ENCODE measurements at places on chromosomes 12 and 14.

- no peak for DNase-seq
Measured at GRCh38 chr12:12986775-12987331, 13.2 kb downstream of the HEBP1 start.

- no peak for DNase-seq
Measured at GRCh38 chr12:96193725-96194575, at the start of gene ELK3. Gene ELK3, plus strand, starts transcription at chr12:96194375.

- DNase-seq = no peak
Measured at GRCh38 chr12:65279369-65280112, 1.1 kb downstream of the MSRB3 start.

- no peak for DNase-seq
Measured at GRCh38 chr12:122062832-122063693, 15.5 kb upstream of the MLXIP start.

DNA sequence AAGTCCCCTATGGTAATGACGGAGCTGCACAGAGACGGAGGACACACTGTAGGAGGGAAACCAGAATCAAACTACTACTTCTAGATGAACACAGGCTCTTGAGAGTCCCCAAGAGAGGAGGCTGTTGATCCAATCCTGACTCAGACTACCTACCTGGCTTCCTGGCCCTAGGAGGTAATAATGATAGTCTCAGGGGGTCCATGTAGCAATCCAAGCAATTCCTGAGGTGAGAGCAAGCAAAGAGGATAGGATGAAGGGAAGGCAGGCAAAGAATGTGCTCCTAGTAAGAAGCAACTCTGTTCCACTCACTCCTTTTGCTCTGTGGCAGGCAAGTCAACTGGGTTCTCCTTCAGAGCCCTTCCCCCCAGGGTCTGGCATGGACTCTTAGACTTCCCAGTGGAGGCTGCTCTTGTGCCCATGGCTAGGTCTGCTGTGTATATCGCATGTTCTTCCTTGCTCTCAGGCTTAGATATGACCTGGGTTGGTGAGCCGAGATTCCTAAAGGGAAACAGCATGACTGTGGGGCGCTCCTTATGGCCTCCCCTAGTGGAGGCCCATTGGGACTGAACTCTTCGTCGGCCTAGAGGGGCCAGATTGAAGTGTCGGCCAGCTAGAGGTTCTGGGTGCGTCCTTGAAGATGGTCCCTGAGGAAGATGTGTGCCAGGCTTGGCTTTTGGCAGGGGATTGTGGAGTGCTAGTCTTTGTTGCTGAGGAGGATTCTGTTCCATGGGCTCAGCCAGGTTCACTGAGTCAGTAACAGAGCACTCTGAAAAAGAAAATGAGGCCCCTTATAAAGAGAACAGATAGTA lies 2.1 kb downstream of the TINF2 start:
- no peak for DNase-seq

GRCh38 chr12:91777268-91777992 lies 368.2 kb downstream of the BTG1 start:
- DNase-seq = no peak

DNA sequence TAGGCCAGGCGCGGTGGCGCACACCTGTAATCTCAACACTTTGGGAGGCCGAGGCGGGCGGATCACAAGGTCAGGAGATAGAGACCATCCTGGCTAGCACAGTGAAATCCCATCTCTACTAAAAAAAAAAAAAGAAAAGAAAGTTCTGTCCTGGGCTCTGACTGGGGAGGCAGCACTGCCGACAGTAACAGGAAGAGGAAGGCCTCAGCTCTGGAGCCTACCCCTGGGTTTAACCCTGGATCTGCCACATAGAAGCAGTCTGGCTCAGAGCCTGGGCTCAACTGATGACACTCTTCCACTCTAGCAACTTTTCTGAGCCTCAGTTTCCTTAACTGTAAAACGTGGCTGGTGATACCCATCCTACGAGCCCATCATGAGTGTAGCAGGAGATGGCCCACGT lies 60.5 kb downstream of the ACTN1 start:
- DNase-seq = no peak

DNA sequence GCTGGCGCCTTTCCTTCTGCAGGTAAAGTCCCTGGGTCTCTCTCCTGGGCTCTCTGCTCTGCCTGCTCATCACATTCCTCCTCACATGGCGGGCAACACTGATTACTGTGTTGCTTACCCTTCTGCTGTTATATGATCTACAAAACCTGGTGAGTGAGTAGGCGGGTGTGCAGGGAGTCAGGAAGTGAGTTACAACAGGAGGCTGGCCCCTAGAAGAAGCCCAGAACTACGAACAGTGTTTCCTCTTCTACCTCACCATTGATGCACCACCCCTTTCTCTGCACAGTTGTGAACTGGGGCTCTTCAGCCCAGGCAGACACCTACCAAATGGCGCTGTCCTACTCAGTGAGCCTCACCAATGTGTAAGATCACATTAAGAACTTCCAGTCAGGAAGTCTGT lies 4.9 kb upstream of the KLHL33 start:
- DNase-seq = no peak

DNA sequence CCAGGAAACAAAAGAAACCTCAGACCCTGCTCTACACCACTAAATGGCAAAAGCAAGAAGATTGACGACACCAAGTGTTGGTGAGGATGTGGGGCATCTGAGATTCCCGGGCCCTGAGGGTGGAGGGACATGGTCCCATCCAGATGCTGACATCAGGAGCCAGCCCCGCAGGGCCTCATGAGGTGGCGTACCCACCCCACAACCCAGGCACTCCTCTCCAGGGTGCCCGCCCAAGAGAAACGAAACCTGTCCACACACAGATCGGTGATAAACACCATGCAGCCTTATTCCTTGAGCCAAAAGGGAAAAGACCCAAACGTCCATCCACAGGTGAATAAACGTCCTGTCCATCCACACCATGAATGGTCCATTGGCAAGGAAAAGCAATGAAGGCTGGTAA lies 54.8 kb upstream of the C14orf180 start:
- DNase-seq = no peak

GRCh38 chr12:113069751-113070116 lies 13.2 kb downstream of the DTX1 start:
- DNase-seq = no peak

DNA sequence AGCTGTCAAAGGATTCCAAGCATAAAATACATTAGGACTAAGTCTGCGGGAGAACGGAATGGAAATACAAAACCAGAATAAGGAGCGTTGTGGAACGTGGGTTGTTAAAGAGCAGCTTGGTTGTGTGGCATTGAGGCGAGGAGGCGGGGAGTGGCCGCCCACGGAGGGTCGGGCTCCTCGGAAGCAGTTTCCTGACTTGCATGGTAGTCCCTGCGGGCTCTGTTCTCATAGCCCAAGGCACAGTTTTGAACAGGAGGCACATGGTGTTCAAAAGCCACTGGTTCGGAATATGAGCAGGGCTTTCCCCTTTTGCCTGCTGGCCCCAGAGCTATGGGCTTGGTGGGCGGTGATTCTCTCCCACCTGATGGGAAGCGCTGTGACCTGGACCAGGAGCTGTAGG lies 12.2 kb downstream of the DDX51 start:
- DNase-seq = no peak

DNA sequence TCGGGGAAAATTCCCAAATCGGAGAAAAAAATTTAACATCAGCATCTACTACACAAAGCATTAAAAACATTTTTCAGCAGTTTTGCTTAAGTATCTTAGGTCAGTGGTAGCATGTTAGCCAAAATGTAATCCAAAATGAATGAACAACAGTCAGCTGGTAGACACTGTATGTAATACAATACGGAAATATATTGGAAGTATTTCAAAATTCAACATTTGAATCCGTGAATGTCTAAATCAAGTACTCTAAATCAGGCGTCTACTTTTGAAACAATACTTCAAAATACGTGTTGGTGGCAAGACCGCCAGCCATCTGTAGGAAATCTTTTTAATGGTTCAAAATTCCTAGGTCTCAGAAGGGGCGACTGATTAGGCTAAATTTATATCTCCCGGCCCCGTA lies 1.1 kb downstream of the SCAF11 start:
- no peak for DNase-seq

- DNase-seq = peak; percentile 98
Measured at GRCh38 chr12:124422570-124423523, 128.0 kb downstream of the RFLNA start.

GRCh38 chr12:95820096-95820703 lies 29.6 kb upstream of the NTN4 start:
- DNase-seq = peak; percentile 57

DNA sequence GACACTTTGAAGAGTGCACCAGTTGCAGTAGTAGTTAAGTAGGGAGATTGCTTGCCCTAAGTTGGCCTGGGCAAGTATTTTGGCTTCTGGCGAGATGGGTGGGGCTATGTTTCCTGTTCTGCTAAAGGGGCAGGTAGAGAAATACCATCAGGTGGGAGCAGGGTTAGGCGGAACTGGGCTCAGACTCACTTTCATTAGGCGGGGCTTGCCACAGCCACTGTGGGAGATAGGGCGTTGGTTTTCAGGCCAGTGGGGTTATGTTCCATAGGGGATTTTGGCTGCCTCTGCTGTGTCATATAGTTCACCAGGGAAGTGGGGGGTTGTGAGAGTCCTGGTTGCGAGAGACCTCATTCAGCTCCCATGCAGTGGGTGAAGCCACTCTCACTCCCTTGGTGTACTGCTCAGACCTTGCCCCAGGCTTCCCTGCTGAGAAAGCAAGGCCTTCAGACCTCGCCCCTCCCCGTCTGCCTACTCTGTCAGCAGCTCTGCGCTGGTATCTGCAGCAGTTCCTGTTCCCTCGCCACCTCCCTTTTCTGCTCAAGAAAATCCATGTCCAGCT lies 43.3 kb downstream of the AEBP2 start:
- no peak for DNase-seq

DNA sequence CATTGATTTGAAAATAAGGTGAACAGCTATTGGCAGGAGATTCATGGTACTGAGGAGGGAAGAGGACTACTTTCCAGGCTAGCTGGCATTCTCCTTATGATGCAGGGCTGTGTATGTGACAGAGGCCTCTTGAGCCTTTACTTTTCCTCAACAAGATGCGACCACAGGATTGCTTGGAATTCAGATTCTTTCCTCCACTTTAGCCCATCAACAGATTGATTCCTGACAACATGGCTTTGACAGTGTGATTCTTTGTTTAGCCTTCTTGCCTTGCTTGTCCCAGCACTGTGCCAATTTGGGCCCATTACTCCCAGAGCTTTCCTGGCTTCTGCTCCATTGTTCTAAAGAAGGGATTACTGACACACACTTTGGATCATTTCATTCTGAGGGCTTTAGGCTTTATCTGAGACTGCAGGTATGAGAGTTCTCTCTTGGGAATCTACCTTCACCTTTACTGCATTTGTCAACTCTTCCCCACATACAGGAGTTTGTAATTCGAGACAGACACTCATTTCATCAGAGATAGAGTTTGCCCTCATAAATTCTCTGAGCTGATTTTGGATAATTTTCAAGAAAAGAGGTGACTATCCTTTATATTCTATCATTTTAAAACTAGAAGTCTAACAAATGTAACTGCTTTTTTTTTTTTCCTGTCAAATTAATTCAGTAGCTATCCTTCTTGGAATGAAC lies 206.4 kb upstream of the GZMB start:
- DNase-seq = no peak

GRCh38 chr12:120678572-120678971 lies 8.4 kb upstream of the MLEC start:
- no peak for DNase-seq

GRCh38 chr14:38723277-38723676 lies 379.8 kb downstream of the SEC23A start:
- DNase-seq = no peak

GRCh38 chr12:89695100-89695499 lies 13.5 kb downstream of the ATP2B1 start:
- no peak for DNase-seq

DNA sequence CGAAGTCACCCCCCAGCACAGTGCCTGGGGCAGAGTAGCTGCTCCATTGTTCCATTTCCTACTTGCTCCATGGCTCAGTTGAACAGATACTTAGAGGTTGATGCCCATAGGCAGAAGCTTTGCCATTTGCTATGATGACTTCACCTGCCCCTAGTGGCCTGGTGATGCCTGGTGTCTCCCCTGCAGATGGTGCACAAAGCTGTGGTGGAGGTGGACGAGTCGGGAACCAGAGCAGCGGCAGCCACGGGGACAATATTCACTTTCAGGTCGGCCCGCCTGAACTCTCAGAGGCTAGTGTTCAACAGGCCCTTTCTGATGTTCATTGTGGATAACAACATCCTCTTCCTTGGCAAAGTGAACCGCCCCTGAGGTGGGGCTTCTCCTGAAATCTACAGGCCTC lies 10.6 kb downstream of the SERPINA5 start:
- no peak for DNase-seq

GRCh38 chr14:75303381-75303789 lies 24.8 kb downstream of the FOS start:
- DNase-seq = peak; percentile 71

GRCh38 chr14:89108608-89109007 lies 284.2 kb downstream of the TTC8 start:
- DNase-seq = peak; percentile 39

- DNase-seq = no peak
Measured at GRCh38 chr14:94392510-94392935, 4.1 kb upstream of the SERPINA1 start.

- no peak for DNase-seq
Measured at GRCh38 chr12:94792693-94793092, 142.3 kb upstream of the TMCC3 start.

DNA sequence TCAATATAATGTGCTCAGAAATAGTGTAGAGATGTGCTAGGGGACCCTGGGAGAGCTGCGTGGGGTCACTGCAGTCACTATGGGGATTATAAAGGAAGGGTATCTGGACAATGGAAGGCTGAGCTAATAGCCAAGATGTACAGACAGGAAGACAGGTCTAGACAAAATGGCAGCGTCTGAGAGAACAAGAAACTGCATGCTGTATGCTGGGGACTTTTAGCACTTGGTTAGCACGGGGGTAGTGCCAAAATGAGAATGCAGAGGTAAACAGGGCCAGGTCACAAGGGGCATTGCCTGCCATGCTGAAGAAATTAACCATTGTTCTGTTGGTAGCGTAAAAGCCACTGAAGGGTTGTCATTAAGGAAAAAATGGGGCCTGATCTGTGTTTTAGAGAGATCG lies 308.2 kb downstream of the EMP1 start:
- DNase-seq = no peak

- DNase-seq = peak; percentile 77
Measured at GRCh38 chr14:37172024-37172869, at the start of gene SLC25A21. Gene SLC25A21, minus strand, starts transcription at chr14:37172606.

DNA sequence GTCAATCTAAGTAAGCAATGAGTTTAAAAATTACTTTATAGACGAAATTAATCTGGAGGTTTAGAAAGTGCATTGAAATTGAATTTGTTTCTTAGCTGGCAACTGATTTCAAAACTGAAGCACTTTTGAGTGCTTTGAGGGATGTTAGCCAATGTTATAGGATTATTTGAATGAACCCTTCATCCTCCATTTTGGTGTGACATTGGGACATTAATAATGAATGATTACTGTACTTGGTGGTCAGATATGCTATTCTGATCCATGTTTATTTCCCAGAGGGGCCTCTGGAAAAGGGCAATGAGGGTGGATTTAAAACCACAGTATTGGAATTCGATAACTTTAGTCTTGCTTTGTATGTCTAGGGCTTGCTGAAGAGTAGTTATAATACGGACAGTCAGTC lies 183.2 kb downstream of the AKAP6 start:
- no peak for DNase-seq

DNA sequence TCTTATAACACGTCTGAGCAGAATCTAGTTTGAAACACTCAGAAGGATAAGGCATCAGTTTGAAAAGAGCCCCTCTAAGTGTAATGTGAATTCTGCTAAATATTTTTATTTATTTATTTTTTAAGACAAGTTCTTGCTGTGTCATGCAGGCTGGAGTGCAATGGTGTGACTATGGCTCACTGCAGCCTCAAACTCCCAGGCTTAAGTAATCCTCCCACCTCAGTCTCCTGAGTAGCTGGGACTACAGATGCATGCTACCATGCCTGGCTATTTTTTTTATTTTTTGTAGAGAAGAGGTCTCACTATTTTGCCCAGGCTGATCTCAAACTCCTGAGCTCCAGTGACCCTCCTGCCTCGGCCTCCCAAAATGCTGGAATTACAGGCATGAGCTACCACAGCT lies 225.9 kb upstream of the SEL1L start:
- no peak for DNase-seq

Measured in NCI-H446 (cell line).